Panc1 (cell line): ENCODE measurements at places on chromosomes 2 and 18.

DNA sequence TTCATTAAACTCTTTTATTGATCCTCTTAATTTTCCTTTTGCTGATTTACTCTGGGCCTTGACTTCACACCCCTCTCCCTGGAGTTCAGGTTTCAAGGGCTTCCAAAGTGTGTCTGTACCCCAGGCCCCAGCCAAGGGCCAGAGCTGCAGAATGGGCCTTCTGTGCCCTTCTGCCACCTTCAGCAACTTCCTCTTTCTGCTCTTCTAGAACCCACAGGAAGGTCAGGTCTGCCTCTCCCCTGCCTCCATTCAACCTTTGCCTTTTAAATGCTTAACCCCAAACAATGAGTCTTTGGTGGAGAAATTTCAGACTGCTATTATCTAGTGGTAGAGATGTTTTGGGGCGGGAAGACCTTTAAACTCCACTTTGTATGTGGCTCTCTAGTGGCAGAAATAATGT lies 63.1 kb downstream of the TSN start:
- DNase-seq = no peak

GRCh38 chr2:21928292-21928691 lies 804.5 kb downstream of the TDRD15 start:
- no peak for DNase-seq

DNA sequence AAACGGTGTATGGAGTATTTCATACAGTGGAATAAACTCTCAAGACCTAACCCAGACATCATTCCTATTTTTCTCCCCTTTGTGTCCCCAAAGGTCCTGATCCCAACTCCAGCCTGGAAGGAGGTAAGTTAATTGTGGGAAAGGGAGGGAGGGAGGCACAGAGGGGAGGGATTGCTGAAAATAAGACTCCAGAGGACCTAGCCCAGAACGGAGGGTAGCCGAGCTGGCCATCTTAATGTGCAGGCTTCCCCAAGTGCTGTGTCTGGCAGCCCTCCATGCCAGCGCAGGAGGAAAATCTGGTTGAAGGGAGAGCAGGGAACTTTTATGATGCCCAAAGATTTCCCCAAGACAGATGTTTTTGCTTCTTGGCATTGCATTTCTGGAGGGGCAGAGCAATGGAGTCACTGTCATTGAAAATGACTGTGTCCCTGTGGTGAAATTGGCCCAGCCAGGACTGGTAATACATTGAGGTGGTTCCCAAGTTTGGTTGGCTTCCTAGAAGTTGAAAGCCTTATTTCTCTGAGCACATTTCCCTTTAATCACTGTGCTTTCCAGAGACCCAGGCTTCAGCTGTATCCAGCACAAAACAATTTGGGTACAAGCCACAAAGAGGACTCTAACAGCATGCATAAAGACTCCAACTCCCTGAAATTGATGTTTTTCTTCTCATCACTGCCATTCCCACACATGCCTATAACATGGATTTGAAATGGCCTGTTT lies 202.7 kb downstream of the AGPS start:
- DNase-seq = no peak

DNA sequence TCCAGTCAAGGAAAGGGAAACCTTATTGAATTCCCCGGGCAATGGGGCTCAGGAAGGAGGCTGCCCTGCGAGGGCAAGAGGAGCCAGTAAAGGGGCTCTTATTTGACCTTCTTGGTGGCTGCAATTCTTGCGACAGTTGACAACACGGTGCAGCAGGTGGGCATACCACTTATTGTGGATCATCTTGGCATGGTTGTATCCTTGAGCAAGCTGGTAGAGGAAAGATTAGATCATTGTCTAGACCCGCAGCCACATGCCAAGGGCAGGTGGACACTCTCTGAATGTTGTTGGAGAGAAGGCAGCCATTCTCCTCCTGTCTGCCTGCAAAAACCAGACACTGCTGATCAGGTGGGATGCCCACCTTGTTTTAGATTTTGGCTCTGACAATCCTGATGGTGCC lies 170.2 kb upstream of the CHST9 start:
- DNase-seq = no peak

DNA sequence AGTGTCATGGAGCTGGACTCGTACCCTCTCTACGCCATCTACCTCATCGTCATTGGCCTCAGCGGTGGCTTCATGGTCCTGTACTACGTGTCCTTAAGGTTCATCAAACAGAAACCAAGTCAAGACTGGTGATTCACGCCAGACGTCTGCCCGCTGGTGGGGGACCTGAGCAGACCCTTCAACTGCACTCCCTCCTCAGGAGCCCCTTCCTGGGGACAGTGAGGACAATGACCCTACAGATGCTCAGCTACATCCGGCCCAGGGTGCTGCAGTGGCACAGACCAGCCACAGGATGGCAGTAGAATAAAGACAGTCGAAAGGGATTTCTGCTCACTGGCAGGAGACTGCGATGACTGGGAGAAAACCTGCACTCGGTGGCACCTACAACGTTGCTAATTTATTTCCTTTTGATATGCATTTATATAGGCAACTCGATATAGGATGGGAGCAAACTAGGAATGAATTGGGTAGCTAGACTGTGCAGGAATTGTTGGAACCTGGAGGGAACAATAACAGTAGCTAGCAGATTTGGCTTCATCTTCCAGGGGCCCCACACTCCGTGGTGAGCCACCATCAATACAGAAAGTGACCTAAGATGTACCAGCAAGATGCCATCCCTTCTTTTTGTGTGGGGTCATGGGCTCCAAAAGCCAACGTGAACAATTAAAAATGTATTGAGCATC lies 39.2 kb downstream of the ABCG8 start:
- peak; percentile 55 for DNase-seq

DNA sequence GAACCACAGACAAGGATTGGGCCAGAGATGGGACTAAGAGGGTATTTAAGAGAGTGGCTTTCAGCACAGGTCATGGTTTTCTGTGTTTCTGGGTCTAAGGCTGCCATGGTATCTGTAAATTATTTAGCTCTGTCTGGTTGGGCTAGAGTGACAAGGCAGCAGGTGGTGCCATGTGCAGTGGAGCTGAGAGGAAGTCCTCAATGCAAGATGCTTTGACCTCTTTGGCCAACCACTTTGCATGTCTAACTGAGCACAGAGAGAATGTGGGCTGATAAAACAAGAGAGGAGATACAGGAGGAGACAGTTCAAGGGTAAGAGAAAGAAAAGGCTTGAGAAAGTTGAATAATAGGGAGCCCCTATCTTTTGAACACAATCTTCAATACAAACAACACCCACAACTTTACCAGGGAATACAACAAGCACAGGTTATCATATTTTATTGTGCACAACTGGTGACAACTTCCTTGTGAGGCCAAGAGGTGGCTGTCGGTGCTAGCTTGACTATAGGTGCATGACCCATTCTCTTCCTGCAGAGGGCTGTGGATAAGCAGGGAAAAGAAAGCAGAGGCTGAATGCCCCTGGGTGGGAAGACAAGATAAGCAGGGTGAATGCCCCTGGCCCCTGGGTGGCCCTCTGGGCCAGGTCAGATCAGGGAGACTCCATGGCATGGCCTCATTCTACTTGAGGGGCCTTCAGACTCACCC lies 12.3 kb downstream of the FLACC1 start:
- DNase-seq = no peak

DNA sequence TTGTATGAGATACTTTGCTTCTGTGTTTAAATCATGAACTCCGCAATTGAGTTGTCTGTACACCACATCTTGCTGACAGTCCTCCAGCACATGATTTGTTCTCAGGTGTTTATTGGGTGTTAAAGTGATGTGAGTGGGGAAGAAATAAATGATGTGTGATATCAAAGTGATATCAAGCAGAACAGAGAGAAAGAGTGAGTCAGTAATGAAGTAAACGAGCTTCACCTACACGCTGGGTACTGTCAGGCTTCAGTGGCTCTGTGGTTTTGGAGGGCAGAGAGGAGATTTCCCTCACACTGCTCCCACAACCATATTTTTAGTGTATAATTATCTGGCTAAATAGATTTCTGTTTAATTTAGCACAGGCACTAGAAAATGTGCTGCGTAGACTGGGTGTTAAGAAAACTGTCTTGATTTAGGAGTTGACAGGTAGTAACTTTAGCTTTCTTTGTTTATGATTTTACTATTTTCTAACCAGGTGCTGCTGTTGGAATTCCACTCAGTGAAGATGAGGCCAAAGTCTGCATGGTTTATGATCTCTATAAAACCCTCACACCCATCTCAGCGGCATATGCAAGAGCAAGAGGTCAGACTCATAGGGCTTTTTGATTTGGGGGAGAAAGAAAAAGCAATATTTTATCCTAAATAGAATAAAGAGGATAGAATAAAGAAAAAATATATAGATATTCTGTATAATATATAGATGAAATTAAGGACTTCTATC lies 21.2 kb downstream of the ATIC start:
- no peak for DNase-seq

DNA sequence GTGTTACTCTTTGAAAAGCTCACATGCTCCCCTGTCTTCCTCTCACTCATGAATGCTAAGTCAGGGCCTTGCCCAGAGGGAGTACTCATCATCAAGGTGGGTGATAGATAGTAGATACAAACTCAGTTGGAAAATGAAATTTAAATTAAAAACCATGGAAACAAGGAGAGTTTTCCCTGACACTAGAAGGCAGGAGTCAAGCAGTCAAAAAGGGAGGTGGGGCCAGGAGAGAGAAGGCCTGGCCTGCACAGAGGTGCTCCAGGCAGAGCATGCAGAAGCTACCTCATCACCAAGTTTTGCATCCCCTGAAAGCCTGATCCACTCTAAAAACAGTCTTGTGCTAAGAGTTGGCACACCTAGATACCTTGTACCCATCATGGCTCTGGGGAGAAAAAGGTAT lies 143.7 kb downstream of the MYO5B start:
- no peak for DNase-seq

DNA sequence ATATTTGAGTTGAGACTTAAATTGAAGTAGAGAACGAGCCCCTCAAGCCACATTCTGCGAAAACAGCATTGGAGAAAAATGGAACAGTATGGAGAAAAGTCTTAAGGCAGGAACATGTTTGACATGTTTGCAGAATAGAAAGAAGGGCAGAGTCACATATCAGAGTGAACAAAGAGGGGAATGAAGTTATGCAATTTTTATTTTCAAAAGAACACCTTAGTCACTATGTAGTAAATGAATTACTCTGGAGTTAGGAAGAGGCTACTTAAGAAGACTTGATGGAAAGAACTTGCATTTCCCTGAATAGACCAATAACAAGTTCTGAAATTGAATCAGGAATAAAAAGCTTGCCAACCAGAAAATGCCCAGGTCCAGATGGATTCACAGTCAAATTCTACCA lies 391.4 kb upstream of the CDH19 start:
- no peak for DNase-seq

DNA sequence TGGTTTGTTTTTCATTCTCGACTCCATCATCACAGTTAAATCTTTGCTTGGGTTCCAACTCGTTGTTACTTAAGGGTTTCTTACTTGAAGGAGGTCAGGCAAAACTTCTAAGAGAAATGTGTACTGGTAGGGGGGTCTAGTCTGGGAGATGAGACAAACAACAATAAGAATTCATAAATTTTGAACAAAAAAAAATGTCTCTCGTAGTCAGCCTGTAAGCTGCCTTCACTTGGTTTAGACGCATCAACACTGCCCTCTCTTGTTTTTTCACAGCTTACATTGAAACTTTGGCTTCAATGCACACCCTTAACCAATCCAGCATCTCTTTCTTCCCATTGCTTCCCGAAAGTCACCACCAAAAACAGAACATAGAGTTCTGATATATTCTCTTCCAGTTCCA lies 576.4 kb upstream of the PIK3C3 start:
- DNase-seq = peak; percentile 2

GRCh38 chr2:234964631-234965461 lies 13.0 kb downstream of the SH3BP4 start:
- no peak for DNase-seq

GRCh38 chr2:231334179-231334930 lies 61.2 kb upstream of the B3GNT7 start:
- no peak for DNase-seq

GRCh38 chr2:200471324-200471848 lies 38.5 kb downstream of the KCTD18 start:
- DNase-seq = no peak

DNA sequence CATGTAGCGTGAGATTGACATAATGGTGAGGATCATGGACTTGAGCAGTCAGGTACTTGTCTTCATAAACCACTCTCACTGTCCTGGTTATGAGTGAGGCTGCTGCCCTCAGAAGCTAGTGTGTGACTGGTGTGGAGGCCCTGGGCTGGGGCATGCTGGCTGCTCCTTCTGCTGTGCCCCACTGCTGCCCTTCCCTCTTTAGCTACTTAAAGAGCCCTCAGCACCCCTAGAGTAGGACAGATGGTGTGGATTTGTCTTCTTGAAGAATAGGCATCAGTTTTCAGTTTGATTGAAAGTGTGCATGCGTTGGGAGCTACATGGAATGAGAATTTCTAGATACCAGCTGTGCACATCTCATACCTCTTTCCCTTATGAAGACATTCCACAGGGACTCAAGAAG lies 15.4 kb downstream of the CPLX4 start:
- DNase-seq = no peak

GRCh38 chr2:157264099-157264498 lies 6.6 kb downstream of the GALNT5 start:
- DNase-seq = no peak

DNA sequence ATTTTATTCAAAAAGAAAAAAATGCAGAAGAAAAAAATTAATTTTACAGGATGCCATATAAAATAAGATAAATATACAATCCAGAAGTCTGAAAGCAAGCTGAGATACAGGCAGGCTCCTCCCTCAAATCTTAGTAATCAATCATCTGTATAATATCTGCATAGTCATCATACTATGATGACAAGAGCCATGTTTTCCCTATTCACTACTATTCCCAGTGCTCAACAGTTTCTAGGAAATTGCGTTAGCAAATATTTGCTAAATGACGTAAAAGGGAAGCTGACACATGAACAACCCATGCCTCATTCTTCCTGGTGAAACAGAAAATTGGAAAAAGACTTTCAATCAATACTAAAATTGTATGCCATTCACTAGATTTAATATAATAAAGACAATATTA lies 793.2 kb downstream of the SUCLG1 start:
- peak; percentile 30 for DNase-seq

GRCh38 chr2:169446452-169446851 lies 32.8 kb upstream of the BBS5 start:
- no peak for DNase-seq

GRCh38 chr18:68703326-68703725 lies 11.6 kb downstream of the TMX3 start:
- DNase-seq = no peak

DNA sequence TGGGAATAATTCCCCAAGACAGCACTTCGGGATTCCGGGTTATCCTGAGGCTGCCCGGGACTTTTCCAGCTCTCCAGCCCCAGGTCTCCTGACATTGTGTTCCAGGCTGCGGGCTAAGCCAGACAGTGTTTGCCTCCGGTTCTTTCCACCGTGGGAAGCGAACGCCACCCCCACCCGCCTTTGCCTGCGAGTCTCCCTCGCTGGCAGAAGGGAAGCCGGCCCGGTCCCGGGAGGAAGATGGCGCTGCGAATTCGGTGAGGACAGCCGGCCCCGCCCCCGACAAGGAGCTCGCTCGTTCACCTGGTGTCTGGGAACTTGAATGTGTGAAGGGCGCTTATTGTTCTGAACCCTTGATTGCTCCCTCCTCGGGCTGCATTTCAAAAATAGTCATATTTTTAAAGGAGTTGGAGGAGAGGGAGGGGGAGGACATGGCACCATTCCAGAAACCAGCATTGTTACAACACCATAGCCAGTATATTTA lies 2.9 kb downstream of the LRATD1 start:
- DNase-seq = no peak
